HFF-Myc (cell line): ENCODE measurements at places on chromosomes 16 and 17.

GRCh38 chr17:17712268-17712924 lies 31.1 kb downstream of the RAI1 start:
- DNase-seq, result no peak

DNA sequence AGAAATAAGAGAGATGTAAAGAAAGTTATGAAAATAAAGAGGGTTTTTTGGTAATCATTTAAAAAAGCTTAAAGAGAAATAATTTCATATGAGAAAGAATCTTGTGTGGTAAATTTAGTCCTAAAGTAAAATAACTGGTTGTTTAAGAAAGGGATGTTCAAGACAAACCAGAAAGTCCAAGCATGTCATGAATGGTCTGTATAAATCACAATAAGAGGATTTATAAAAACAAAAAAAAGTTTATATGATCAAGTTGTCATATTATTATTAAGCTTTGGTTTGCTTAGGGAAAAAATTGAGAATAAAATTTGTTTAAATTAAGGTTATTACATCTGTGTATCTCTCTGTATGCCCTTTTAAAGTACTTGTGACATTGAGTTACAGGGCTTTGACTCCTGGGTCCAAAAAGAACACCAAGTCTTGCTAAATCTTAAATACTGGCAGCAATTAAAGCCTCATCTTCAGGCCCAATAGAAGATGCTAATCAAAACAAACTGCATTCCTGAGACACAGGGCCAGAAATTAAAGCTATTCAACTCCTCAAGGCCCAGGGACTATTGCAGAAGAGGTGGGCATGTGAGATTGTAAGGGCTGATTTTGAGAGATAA lies 15.6 kb upstream of the TRIM25 start:
- DNase-seq, result no peak

DNA sequence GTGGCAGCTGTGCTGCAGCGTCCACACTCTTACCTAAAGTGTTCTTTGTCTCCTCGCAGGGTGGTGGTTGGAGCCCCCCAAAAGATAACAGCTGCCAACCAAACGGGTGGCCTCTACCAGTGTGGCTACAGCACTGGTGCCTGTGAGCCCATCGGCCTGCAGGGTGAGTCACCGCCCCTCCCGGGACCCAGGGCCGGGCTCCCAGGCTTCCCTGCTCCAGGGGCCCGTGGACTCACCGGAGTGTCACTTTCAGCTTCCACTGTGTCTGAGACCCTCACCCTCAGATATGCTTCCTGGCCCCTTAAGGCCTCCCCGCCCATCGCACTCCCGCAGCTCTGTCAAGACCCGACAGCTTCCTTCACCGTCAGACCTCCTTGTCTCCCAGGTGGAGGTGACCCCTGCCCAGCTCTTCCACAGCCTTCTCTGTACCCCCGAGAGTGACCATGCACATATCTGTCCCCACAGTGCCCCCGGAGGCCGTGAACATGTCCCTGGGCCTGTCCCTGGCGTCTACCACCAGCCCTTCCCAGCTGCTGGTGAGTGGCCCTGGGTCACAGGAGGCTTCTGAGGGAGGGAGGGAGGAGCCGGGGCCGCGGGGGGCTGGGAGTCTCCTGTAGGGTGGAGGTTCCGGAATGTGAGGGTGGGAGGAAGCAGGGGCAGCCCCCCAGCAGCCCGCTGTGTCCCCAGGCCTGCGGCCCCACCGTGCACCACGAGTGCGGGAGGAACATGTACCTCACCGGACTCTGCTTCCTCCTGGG lies 1.8 kb downstream of the ITGAX start:
- DNase-seq, result no peak

DNA sequence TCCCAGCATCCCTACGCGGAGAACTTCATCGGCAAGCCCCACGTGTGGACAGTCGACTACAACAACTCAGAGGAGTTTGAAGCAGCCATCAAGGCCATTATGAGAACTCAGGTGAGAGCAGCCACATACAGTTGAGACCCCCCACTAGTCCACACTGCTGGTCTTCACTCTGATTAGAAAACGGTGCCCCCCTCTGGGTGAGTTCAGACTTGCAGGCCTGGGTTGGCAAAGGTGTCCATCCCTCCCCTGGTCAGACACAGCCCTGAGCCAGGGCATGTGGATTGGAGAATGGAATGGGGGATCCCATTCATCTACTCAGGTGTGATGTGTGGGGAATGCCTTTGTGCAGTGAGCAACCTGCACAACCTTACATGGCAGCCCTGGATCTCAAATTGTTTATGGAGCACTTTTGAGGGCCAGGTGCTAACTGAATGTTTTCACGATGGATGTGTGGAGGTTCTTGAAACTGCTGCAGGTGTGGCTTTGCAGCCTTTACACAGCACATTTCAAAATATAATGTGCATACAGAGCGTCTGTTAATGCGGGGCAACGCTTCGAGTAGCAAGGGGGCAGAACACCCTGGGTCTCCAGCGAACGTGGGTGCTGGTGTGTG lies 72.6 kb downstream of the MGAT5B start:
- no peak for DNase-seq

- no peak for DNase-seq
Measured at GRCh38 chr16:2769675-2770056, 7.4 kb downstream of the ELOB start.

- DNase-seq, result no peak
Measured at GRCh38 chr16:79885320-79885719, 284.8 kb upstream of the MAF start.
